ENCODE measurements at places on chromosomes 11 and 22.

DNA sequence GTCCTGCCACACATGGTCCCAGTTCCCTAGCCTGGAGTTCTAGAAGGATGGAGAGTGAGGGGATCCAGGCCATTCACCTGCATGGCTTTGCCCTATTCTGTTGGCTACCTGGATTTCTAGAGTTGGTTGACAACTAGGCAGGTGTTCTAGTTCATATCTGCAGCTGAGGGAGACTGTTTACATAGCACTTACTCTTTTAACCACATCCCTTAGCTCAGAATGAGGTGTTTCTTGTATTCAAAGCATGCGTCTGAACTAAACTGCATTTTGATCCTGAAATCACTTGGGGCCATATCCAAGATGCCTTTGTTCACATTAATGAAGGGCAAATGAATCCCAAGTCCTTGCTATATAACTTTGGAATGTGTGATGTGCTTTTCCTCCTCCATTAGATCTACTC is 60.9 kb downstream of the SYT13 start:
- no peak for DNase-seq

DNA sequence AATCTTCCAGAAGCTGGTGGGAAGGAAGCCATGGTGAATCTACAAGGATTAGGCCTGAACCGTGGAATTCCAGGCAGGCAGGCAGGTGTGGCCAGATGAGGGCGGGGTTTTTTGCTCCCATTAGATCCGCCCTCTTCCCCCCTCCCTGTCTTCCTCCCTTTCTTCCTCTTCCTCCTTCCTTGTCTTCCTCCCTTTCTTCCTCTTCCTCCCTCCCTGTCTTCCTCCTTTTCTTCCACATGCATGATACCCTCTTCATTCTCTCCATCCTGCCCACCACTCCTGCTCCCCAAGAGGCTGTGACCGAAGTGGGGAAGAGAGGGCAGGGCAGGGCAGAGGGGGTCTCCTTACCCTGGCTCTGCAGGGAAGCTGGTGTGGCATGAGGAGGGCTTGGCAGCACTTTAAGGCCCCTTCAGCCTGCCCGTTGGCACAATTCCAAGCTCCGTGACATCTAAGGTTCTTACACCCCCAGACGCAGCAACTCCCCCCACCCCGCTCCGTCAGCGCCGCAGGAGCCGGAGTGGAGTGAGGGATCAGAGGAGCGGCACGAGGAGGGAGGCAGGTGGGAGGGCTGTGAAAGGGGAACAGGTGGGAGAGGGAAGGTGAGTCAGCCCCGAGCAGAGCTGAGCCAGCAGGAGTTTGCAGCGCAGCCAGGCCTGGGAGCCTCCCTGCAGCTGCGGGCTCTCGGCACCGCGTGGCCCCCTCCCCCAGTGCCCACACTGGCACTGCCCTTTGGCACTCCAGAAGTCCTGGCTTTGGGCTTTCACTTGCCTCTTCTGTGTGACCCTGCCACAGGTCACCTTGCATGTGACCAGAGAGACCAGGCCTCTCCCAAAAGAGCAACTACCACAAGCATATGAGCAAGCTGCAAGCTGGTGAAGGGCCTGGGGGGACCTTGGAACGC is 32.1 kb downstream of the KCNJ4 start:
- no peak for DNase-seq

GRCh38 chr11:57426439-57426928 is 437 bp downstream of the SLC43A3 start:
- no peak for DNase-seq

DNA sequence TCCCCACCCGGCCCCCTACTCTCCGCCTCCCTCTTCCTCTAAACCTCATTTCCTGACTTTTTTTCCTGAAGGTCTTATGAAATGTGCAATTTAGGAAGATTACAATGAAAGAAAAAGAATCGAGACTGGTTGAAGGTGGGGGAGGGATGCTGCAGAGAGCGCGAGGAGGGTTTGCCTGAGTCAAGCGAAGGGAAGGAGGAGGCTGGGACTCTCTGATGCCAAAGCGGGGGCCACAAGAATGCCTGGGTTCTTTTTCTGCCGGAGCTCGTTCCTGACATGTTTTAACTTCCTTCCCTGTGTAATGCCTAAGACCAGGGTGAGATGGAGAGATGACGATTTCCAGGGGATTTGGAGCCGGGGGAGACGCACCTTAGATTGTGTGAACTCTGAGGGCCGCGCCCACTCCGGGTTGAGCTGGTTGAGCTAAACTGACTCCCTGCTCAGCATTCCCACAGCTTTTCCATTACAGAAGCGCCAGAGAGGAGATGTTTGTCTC is 270.5 kb upstream of the SORL1-AS1 start:
- DNase-seq = no peak

Data from activated CD8-positive, alpha-beta memory T cell treated with anti-CD3 and anti-CD28 coated beads, Interleukin-2, amount 50 U/mL, for 48 hours (primary cell).